ENCODE measurements at places on chromosomes 6 and 20. TPM values are rescaled to one million over a fixed set of nuclear protein-coding genes. Genes with fewer than 3 reads are reported as not detected.

DNA sequence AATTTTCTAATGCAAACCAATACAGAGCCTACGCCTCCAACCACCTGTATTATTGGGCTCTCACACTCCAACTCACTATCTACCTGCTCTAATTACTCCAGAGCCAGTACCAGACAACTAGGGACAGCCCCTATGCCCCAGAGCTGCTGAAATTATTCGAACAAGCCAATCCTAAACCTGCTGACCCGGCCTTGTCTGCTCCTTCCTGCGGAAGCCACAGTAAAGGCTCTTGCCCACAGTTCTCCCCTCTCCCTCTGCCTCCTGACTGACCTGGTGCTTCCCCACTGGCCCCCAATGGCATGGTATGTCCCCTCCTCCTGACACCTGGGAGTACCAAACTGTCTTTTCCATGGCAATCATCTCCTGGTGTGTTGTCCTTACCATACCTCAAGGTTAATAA is 4.1 kb upstream of the TOX2 start:
- no peak overlapping the region for H3K4me3 ChIP-seq
- H3K27me3 ChIP-seq: no peaks in the 10 kb centered on the region
- H3K27ac ChIP-seq: no peak overlapping the region
- H3K36me3 ChIP-seq: no peaks in the 10 kb centered on the region
- no peaks in the 10 kb centered on the region for H3K4me1 ChIP-seq
- DNase-seq: no peak

GRCh38 chr20:32819992-32820697 is 391 bp downstream of the MAPRE1 start:
- no peaks in the 10 kb centered on the region for H3K27me3 ChIP-seq
- H3K4me3 ChIP-seq: peak overlapping the region; percentile 89
- peak overlapping the region; percentile 87 for H3K27ac ChIP-seq

Gene SPEF1
- 0.27 TPM for total RNA-seq

DNA sequence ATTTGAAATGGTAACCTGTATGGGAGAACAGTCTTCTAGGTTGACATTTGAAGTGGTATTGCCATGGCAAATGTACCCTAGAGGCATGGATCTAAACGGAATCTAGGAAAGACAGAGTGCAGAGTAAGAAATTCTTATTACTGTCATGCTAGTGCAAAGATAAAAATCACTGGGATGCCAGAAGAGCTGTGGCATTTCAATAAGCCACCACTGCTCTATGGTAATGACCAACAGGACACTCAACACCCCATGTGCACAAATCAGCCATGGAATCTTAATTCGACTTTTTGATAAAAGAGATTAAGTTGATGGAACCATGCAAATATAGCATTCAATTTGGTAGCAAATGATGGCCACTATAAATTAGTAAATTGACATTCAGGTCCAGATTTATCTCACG is 74.1 kb downstream of the ID4 start:
- no peaks in the 10 kb centered on the region for H3K27me3 ChIP-seq
- H3K27ac ChIP-seq: no peak overlapping the region
- DNase-seq: no peak
- no peak overlapping the region for H3K4me3 ChIP-seq
- H3K36me3 ChIP-seq: no peaks in the 10 kb centered on the region

- H3K4me3 ChIP-seq: no peak overlapping the region
- H3K36me3 ChIP-seq: no peaks in the 10 kb centered on the region
- no peak for DNase-seq
- no peak overlapping the region for H3K27ac ChIP-seq
These were observed 1229.5 kb upstream of the MAP3K7 start for GRCh38 chr6:91816335-91816734.

GRCh38 chr20:38748861-38749149 is 545 bp downstream of the ACTR5 start:
- peak overlapping the region; percentile 81 for H3K4me3 ChIP-seq
- H3K27me3 ChIP-seq: no peaks in the 10 kb centered on the region
- no peaks in the 10 kb centered on the region for H3K36me3 ChIP-seq
- peaks cover 9% of the 10 kb centered on the region for H3K4me1 ChIP-seq
- peak overlapping the region; percentile 80 for H3K27ac ChIP-seq

Gene MICA
- total RNA-seq: 16.4 TPM

DNA sequence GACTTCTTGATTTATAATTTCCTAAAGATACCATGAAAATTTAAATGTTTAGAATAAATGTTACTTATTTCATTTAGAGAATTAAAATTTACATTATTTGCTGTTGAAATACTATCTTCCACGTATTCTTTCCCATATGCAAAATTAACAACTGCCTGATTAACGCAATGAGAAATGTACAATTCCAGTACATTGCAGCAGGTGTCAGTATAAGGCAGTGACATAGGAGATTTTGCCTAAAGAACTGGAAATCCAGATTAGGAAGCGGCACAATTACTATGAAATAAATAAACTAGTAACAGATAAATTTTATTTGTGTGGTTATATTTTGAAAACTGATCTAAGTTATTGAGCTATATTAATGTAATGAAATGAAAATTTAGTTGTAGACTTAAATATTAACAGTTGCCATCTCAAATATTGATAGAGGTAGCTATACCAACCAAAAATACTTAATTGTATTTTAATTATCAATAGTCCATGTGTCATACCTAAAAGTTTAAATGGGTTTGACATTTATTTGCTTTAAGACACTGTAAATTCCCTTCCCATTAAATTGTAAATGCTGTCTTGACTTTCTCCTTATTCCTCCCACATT is 300.2 kb downstream of the UTRN start:
- H3K27ac ChIP-seq: no peak overlapping the region
- H3K4me3 ChIP-seq: no peak overlapping the region
- no peaks in the 10 kb centered on the region for H3K4me1 ChIP-seq
- no peaks in the 10 kb centered on the region for H3K27me3 ChIP-seq
- no peaks in the 10 kb centered on the region for H3K36me3 ChIP-seq

DNA sequence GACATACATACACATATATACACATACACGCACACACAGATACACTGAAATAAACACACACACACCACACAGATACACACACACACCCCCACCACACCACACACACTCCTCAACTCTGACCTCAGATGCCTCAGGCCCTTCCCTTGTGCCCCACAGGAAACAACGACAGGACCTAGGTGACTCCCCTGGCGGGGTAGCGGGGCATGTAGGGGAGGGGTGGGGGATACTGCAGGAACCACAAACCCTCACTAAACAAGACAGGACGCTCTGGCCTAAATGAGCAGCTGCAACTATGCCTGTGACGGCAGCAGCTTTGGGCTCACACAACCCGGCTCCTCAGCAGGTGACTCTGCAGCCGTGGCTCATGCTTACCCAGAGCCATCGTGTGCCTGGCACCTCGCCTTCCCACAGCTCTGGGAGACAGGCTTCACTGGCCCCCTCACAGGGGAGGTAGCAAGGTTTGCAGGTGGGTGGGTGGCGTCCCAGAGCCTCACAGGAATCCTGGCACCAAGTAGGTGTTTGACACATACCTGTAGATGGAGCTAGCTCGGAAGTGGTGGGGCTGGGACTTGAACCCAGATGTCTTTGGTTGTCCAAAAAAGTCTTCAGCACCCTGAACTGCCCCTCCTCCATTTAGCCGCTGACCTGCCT is 100.8 kb downstream of the GRM4 start:
- H3K27me3 ChIP-seq: no peaks in the 10 kb centered on the region
- DNase-seq: no peak
- H3K4me1 ChIP-seq: no peaks in the 10 kb centered on the region
- no peak overlapping the region for H3K4me3 ChIP-seq
- no peak overlapping the region for H3K27ac ChIP-seq

Gene PARD6B
- total RNA-seq: 2.8 TPM

- H3K4me3 ChIP-seq: no peak overlapping the region
- no peak for DNase-seq
- no peaks in the 10 kb centered on the region for H3K36me3 ChIP-seq
These were observed 83.8 kb downstream of the RNASET2 start for GRCh38 chr6:166872531-166873009.

- no peaks in the 10 kb centered on the region for H3K4me1 ChIP-seq
- no peak overlapping the region for H3K27ac ChIP-seq
- no peak overlapping the region for H3K4me3 ChIP-seq
- no peak for DNase-seq
These were observed 112.5 kb downstream of the IPCEF1 start for GRCh38 chr6:154243793-154244750.

- no peak overlapping the region for H3K4me3 ChIP-seq
- DNase-seq: no peak
- no peaks in the 10 kb centered on the region for H3K36me3 ChIP-seq
- no peaks in the 10 kb centered on the region for H3K27me3 ChIP-seq
These were observed 22.5 kb upstream of the SGK1 start for GRCh38 chr6:134340179-134340975.

Measured in thoracic aorta (tissue), 2 donors.